Activated CD4-positive, alpha-beta T cell treated with anti-CD3 and anti-CD28 coated beads for 1 hour (primary cell): ENCODE measurements at places on chromosomes 4 and X.

DNA sequence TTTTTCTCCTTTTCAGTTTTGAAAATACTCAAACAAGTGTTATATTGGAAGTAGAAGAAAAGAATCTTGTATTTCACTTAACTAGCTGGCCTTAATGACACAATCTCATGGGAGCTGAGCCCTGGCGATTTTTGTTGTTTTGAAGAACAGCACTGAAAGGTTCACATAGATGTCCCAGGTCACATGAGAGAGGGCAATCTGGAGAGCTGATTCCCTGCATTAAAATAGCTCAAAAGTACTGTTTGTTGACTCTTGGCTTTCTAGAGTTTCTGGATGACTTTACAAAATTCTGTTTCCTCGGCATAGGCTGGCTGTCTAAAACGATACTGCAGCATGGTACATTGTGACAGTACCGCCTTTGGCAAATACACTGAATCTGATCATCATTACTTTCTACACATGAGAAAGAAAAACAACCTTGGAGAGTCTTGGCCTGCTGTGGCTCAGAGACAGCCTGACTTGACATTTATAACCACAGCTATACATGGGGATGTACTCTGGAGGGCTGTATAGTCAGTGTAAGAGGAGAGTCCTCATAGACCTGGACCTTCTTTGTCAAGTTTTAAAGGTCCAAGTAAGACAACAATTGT is 119.8 kb upstream of the PDLIM3 start:
- no peak for DNase-seq

DNA sequence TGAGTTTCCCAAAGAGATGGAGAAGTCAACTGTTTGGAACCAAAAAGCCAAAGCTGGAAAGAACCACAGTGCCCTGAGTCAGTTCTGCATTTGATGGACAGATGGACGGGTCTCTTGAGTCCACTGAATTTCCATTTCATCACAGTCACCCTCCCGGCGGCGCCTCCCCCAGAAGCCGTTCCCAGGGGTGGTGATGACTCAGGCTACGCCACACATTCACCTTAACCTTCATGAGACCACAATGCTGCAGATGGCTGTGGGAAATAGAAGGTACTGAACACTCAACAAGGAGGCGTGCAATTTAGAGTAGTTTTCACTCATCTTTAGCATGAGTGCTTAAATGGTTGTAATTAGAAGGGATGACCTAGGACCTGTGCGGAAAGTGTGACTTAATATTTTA is 61.3 kb downstream of the STOX2 start:
- DNase-seq: no peak

GRCh38 chrX:45479196-45479834 is 278.6 kb upstream of the DIPK2B start:
- no peak for DNase-seq

DNA sequence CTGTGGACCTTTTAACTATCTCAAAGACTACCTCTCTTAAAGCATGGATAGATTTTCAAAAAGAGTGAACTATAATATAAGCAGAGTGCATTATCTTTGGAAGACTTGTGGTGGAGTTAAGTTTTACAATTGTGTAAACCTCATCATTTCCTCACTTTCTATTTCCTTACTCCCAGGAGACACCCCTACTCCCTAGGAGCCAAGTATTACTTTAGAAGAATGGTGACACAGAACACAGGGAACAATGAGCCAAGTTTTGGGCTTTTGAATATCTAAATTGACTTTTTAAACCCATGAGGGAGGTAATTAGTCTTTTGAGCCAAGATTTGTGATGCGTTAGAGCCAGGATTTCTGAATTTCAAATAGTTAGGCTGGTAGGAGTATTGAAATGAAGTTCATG is 78.9 kb upstream of the UNC5C start:
- DNase-seq: no peak

- DNase-seq: no peak
Observed at GRCh38 chr4:11326021-11326420, 102.7 kb downstream of the HS3ST1 start.

GRCh38 chrX:72100824-72101351 is 30.8 kb downstream of the RTL5 start:
- peak; percentile 26 for DNase-seq

GRCh38 chrX:3651277-3651676 is 62.2 kb downstream of the PRKX start:
- DNase-seq: no peak

GRCh38 chrX:133185119-133185518 is 33.0 kb downstream of the TFDP3 start:
- DNase-seq: no peak

DNA sequence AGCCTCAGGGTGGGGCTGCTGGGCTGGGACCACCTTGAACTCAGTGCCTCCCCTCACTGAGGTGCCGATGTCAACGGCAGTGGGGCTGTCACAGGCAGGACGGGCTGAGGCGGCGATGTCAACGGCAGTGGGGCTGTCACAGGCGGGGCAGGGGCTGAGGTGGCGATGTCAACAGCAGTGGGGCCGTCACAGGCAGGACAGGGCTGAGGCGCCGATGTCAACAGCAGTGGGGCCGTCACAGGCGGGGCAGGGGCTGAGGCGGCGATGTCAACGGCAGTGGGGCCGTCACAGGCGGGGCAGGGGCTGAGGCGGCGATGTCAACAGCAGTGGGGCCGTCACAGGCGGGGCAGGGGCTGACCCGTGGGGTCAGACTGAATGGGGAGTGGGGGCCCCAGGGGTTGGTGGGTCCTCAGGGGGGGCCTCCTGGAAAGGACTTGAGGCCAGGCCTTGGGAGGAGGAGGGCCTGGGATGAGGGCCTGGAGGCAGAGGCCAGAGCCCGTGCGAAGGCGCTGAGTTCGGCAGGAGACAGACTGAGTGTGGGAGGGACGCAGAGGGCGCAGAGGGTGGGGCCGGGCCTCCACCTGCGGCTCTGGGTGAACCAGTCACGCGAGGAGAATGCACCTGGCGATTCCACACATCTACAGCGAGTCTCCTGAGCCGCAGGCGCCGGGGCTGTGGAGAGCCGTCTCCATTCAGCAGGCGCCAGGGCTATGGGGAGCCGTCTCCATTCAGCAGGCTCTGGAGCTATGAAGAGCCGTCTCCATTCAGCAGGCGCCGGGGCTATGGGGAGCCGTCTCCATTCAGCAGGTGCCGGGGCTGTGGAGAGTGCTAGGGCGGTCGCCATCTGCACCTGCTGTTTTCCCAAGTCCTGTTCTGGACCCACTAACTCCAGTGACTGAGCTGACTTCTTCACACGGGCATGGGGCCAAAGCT is 22.9 kb downstream of the ATP5ME start:
- DNase-seq: no peak

DNA sequence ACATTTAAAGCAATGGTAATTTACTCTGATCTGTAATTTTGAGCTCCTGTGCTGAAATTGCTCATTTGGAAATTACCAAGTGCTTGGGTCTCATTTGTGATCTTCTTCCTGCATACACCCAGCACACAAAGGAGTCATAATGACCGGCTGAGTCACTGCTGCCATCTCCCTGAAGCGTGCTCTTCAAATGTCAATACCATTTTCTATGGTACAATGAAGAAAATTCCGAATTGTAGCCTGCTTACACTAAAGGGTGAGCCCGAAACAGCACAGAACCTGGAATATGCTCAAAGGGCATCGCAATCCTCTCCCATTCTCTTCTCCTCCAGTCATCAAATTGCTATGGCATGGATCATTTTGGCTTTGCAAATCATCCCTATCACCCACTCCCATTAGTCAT is 140.5 kb downstream of the GRIA3 start:
- DNase-seq: no peak

DNA sequence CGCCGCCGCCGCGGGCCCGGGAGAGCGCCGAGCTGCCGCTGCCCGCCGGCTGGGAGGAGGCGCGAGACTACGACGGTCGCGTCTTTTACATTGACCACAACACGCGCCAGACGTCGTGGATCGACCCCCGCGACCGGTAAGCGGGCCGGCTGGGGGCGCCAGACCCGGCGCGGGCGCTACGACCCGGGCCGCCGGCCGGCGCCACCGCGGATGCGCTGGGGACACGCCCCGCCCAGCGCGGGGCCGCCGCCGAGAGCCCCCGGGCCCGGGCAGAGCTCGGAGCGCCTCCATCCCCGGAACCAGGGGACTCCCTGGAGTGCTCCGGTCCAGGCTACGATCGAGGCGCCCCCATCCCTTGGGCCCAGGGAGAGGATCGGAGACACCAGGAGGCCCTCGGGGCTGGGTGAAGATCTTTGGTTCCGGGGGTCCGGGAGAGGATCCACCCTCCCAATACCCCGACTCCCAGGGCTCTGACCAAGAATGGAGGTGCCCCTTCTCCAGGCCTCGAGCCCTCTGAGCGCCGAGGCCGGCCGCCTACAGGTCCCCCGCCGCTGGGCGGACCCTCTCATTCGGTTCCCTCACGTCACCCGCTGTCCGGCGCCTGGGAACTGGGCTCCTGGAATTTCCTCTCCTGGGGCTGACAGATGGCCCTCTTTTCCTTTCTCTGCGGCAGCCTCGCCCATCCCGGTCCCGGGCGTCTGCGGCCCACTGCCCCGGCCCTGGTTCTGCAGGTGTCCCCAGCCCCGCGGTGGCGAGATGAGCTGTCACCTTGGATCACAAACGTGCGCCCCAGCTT is 48.8 kb downstream of the CLDN34 start:
- no peak for DNase-seq

DNA sequence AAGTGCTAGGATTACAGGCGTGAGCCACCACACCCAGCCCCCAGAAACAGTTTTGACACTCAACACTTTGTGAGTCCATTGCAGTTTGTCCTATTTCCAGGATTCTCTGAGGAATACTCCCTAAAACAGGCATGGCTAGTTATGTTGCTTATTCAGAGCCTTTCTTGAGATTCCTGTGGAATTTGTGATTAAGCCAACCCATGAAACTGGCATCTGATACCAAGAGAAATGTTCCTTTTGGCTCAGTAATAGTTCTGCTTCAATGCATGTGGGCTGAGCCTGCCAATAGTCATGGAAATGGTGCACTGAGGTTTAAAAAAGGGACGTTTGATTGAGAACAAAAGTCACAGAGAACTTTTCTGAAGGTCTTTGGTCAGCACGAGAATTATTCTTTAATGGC is 241.7 kb downstream of the PPP1R2C start:
- no peak for DNase-seq

DNA sequence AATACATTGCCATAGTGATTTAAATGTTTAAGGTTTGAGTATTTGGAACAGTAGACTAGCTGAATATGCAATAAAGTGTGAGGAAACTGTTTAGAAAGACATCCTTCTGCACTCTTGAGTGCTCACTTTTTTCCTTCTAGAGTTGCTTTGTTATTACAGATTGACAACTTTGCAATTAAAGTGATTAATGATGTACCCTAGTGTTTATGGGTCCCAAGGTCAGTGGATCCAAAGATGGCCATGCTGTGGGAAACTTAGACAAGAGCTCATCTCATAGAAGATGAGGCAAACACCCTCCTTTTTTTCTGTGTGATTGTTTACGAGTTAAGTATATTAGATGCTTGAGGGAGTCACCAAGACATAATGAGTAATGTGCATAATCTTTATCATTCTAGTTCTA is 118.8 kb downstream of the PDLIM5 start:
- DNase-seq: no peak

GRCh38 chr4:56149591-56149990 is 200.8 kb downstream of the CEP135 start:
- no peak for DNase-seq

- no peak for DNase-seq
Observed at GRCh38 chr4:83082777-83083176, 31.8 kb downstream of the PLAC8 start.

GRCh38 chr4:150598909-150599308 is 17.0 kb downstream of the MAB21L2 start:
- DNase-seq: no peak

DNA sequence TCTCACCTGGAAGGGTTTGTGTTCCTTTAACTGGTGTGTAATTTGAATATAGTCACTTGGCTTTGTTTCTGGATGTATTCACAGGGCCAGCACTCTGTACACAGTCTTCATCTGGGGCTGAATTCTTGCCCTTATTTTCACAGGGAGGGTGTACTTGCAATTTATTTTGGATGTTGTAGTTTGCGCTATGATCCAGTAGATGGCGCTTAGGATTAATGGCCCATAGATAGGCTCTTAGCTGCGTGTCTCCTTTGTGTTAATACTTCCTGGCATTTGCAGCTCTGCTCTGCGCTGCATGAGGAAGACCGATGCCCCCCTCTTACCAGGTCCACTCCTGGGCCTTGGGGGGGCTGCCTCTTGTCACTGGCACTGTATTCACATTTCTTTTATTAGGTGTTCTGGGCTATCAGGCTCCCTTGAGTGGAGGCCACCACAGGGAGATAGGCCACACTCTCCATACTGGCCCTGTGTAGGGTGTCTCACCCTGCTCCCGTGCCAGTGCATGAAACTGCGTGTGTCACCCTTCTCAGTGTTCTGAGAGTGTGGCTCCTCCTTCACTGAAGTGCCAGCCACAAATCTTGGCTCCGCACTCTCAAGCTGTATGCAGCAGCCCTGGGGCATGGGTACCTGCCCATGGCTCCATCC is 562.2 kb downstream of the ZIC3 start:
- DNase-seq: no peak

DNA sequence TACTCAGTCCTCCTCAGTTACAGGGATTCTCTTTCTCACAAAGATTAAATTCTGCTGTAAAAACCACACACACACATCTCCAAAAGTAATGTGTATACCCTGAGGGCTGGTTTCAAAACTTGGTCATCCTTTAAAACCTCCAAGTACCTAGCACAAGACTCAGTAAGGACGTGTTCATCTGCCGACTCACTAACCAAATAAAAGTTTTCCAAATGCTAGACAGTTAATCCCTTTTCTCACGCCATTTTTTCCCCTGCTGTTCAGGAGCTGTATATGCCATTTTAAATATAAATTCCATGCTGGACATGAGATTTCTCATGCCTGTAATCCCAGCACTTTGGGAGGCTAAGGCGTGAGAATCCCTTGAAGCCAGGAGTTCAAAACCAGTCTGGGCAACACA is 3.9 kb upstream of the SAT1 start:
- DNase-seq: no peak

DNA sequence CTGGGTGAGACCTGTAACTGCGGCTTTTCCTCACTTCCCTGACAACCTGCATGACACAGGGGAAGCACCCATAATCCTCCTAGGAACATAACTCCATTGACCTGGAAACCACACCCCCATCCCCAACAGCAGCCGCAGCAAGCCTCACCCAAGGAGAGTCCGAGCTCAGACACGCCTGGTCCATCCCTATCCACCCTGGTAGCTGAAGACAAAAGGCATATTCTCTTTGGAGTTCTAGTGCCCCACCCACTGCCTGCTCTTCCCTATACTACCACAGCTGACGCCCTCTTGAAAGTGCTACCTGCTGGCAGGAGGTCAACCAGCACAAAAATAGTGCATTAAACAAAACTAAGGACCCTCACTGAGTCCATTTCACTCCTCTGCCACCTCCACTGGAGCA is 1080.9 kb upstream of the IGFBP7 start:
- no peak for DNase-seq

DNA sequence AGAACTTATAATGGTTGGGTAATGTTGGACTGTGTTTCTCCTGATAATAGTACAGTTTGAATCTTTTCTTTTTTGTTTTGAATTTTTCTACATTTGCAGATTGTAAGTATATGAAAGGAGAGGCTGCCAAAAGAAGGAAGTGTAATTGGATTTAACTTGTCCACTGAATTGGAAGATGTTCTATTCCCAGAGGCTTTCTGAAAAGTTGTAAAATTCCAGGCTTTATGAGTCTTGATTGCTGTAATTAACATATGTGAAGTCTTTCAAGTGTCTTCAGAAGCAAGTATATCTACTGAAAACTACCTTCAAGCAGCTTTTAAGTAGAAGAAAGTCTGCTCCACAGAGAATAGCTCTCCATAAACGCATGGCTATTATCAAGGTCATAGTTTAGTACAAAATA is 2456.4 kb downstream of the PCDH7 start:
- no peak for DNase-seq
